CD8-positive, alpha-beta memory T cell (primary cell): ENCODE measurements at places on chromosomes 7 and 10.

DNA sequence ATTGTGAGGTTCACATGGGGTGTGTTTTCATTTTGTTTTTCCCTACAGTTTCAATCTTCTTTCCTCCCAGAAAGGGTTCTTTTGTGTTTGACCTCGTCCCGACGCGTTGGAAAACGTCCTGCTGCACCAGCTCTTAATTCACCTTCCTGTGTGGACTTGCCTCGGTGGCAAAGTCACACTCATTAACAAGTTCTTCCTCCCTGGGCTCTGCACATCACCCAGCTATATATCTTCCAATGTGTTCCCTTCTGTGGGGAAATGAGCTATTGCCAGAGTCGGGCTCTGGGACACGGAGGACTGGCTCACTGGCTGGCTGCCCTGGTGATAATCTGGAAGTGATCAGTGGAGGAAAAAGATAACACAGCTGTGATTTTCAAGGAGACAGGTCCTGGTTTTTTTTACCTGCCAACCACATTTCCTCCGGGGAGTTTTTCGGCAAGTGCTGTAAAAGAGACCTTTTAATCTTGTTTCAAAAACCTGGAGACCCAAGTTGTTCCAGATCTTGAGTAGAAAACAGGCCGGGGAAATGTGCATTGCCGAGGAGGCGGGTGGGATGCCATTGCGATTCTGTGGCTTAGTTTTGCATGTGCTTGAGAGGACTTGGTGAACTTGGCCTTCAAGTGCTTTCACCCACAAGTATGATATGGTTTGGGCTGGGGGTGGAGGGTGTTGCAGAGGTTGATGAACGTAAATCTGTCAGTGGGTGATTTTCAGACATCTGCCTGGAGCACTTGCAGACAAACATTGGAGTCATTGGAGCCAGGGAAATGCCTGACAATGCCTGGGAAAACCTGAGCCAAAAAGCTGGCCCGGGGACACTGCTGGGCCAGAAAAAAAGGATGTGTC is 96.5 kb upstream of the CREB5 start:
- DNase-seq = no peak

GRCh38 chr10:21314906-21315644 is 210.4 kb downstream of the SKIDA1 start:
- DNase-seq = no peak

GRCh38 chr10:1217661-1218060 is 161.5 kb downstream of the WDR37 start:
- DNase-seq = no peak

- DNase-seq = no peak
These were observed 9.9 kb upstream of the TAS2R41 start for GRCh38 chr7:143467724-143468123.

GRCh38 chr7:73667344-73668102 is at the start of gene VPS37D:
TSS of gene VPS37D (plus strand) at chr7:73667831. CDS start at chr7:73667959, 128 bp downstream.
- DNase-seq = peak; percentile 91

DNA sequence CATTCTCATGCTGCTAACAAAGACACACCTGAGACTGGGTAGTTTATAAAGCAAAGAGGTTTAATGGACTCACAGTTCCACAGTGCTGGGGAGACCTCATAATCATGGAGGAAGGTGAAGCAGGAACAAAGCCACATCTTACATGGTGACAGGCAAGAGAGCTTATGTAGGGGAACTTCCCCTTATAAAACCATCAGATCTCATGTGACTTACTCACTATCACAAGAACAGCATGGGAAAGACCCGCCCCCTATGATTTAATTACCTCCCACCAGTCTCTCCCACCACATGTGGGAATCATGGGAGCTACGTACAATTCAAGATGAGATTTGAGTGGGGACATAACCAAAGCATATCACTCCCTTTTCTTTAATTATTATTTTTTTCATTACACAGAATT is 16.6 kb downstream of the COL28A1 start:
- DNase-seq = no peak
